CD4-positive, alpha-beta memory T cell (primary cell): ENCODE measurements at places on chromosomes 11 and 22. TPM values are rescaled to one million over a fixed set of nuclear protein-coding genes. Genes with fewer than 3 reads are reported as not detected.

DNA sequence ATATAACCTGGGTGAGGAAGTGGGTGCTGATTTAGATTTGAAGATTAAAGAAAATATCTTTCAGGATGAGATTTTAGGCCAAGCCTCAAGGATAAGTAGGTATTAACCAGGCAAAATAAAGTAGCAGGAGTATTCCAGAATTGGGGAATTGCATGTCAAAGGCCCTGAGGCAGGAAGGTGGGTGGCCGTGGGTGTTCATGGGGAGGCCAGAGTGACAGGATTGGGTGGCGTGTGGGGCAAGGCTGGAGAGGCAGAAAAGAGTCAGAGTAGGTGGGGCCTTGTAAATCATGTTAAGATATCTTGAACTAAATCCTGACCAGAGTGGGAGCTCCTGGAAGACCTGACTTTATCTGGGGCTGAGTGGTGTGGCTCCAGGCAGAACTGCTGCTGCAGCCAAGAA, 19.7 kb upstream of the WT1 start:
- H3K36me3 ChIP-seq = no peaks in the 10 kb centered on the region
- no peak overlapping the region for H3K4me3 ChIP-seq
- DNase-seq = no peak
- H3K27me3 ChIP-seq = no peaks in the 10 kb centered on the region
- no peak overlapping the region for H3K27ac ChIP-seq

The LDHAL6A gene
- total RNA-seq = 0.20 TPM

DNA sequence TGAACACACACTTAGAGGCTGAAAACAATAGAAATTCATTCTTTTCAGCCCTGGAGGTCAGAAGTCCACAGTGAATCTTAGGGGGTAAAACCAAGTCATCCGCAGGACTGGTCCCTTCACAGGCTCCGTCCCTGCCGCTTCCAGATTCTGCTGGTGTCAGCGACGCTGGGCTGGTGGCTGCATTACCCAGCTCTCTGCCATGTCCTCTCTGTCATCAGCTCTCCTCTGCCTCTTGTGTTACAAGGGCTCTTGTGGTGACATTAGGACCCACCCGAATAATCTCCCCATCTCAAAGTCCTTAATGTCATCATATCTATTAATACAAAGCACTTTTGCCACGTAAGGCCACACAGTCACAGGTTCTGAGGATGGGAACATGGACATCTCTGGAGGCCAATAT, 47.7 kb upstream of the ANO1 start:
- no peak overlapping the region for H3K27ac ChIP-seq
- H3K4me1 ChIP-seq = no peaks in the 10 kb centered on the region

- H3K4me3 ChIP-seq = no peak overlapping the region
- no peak overlapping the region for H3K27ac ChIP-seq
- H3K36me3 ChIP-seq = no peaks in the 10 kb centered on the region
- H3K4me1 ChIP-seq = peaks cover 7% of the 10 kb centered on the region
- no peaks in the 10 kb centered on the region for H3K27me3 ChIP-seq
- DNase-seq = peak; percentile 33
Observed at GRCh38 chr22:38412435-38413084, 42.4 kb downstream of the KCNJ4 start.

GRCh38 chr11:132346558-132347148, 976.2 kb downstream of the NTM start:
- H3K36me3 ChIP-seq = no peaks in the 10 kb centered on the region
- H3K27me3 ChIP-seq = no peaks in the 10 kb centered on the region
- no peak overlapping the region for H3K4me3 ChIP-seq
- peaks cover 11% of the 10 kb centered on the region for H3K4me1 ChIP-seq

GRCh38 chr11:3942956-3943497, 87.6 kb downstream of the STIM1 start:
- no peak overlapping the region for H3K4me3 ChIP-seq
- H3K4me1 ChIP-seq = peaks cover 81% of the 10 kb centered on the region
- DNase-seq = no peak
- no peaks in the 10 kb centered on the region for H3K27me3 ChIP-seq
- no peaks in the 10 kb centered on the region for H3K36me3 ChIP-seq

- DNase-seq = no peak
- H3K36me3 ChIP-seq = no peaks in the 10 kb centered on the region
- H3K27ac ChIP-seq = no peak overlapping the region
- H3K4me3 ChIP-seq = no peak overlapping the region
Observed at GRCh38 chr11:111347723-111348115, 31.4 kb downstream of the POU2AF1 start.

The OR51E1 gene
- not detected for total RNA-seq

- no peak overlapping the region for H3K4me3 ChIP-seq
- DNase-seq = no peak
- no peaks in the 10 kb centered on the region for H3K4me1 ChIP-seq
- no peak overlapping the region for H3K27ac ChIP-seq
Observed at GRCh38 chr11:124586238-124586860, 16.6 kb downstream of the OR8A1 start.
